ENCODE measurements at places on chromosomes 5 and 9. TPM values are rescaled to one million over a fixed set of nuclear protein-coding genes. Genes with fewer than 3 reads are reported as not detected.

DNA sequence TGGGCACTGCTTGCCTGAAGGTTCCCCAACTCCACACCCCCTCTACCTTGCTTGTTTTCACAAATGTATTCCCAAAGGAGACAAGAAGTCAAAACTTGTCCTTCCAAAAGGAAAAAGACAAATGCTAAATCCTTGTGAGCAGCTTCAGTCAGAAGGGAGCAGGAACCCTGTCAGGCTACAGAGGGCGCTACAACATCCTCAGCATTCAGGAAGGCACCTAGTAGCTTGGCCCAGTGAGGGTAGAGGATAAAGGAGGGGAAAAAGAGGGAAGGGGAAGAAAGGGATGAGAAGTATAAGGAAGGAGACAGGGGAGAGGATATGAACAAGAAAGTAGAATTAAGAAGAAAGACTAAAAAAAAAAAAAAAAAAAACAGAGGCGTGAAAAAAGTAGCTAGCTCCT, 97.5 kb downstream of the MLLT3 start:
- peak; percentile 31 for DNase-seq

The IL7R gene
- 142 TPM for total RNA-seq

GRCh38 chr5:106106384-106106783, 1564.4 kb downstream of the EFNA5 start:
- DNase-seq: no peak

- DNase-seq: no peak
Measured at GRCh38 chr9:134328341-134328840, 2.1 kb downstream of the RXRA start.

- DNase-seq: no peak
Measured at GRCh38 chr5:170105642-170106611, at the start of gene FOXI1. Gene FOXI1, plus strand, starts transcription at chr5:170105897. Its CDS starts 61 bp downstream, at chr5:170105958.

DNA sequence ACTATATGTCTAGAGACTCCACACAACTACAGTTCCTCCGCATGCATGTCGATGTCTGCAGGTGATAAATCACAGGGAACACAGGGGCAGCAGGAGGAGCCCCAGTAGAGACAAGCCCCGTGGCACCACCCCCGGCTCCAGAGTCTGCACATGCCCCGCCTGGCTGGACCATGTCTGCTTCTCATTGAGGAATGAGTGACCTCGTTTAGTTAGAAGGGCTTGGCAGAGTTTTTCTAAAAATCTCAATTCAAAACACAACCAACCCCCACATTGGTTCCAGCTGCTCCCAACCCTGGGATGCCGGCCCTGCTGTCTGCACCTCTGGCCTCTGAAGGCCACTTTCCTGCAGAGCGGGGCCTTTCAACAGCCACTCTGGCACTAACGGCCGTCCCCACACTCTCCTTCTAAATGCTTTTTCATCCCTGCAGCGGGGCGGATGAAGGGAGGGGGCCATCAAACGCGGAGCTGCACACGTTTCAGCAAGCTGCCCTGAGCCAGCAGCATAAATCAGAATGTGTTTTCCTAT, 106.3 kb downstream of the ROR2 start:
- DNase-seq: no peak

The MEF2C gene
- total RNA-seq: 1.3 TPM

GRCh38 chr9:109171926-109172325, 4.9 kb upstream of the FRRS1L start:
- DNase-seq: no peak

- no peak for DNase-seq
Measured at GRCh38 chr9:109585796-109586195, 87.7 kb upstream of the PTPN3 start.

The SECISBP2 gene
- total RNA-seq: 40.4 TPM
